GM10248 (cell line): ENCODE measurements at places on chromosomes 12 and 14.

- peak; percentile 4 for DNase-seq
Measured at GRCh38 chr14:87952307-87953094, 40.5 kb downstream of the GALC start.

DNA sequence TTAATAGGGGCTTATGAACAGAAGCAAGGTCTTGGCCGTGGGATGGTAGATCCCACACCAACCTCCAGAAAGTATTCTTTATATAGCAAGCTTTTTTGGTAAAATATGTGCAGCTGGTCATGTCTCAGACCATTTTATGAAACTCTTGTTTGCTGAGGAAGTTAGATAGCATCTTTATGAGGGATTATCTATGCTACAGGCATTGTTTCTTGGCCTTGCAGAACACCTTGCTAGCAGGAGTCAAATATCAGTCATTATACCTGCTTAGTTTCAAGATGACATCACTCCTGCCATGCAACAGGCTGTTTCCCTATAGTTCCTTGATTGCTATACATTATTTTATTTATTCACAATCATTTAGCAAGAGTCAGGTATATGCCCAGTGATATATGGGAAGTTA lies 84.8 kb upstream of the LRFN5 start:
- no peak for DNase-seq

- DNase-seq, result no peak
Measured at GRCh38 chr12:56941299-56942017, 7.2 kb upstream of the SDR9C7 start.

GRCh38 chr12:252636-253035 lies 10.0 kb downstream of the SLC6A13 start:
- DNase-seq, result no peak

- DNase-seq, result no peak
Measured at GRCh38 chr14:94700336-94700735, 69.6 kb downstream of the GSC start.

DNA sequence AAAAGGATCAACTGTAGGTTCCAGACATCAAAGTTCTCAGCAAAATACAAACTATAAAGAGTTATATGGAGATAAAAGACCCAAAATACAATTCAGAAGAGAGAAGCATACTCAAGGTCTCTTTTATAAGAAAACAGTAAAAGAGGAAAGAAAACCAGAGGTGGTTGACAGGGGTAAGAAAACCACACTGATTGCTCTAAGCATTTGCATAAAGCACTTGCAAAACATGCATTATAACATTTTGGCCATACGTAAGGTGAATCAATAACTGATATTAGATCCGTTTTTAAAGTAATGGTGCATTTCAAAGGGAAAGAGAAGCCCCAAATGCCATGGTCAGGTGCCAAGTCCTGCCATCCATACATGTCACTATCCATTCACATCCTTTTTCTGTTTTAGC lies 5.9 kb downstream of the DDHD1 start:
- DNase-seq, result no peak

GRCh38 chr14:93039649-93040315 lies 75.9 kb downstream of the ITPK1 start:
- no peak for DNase-seq

DNA sequence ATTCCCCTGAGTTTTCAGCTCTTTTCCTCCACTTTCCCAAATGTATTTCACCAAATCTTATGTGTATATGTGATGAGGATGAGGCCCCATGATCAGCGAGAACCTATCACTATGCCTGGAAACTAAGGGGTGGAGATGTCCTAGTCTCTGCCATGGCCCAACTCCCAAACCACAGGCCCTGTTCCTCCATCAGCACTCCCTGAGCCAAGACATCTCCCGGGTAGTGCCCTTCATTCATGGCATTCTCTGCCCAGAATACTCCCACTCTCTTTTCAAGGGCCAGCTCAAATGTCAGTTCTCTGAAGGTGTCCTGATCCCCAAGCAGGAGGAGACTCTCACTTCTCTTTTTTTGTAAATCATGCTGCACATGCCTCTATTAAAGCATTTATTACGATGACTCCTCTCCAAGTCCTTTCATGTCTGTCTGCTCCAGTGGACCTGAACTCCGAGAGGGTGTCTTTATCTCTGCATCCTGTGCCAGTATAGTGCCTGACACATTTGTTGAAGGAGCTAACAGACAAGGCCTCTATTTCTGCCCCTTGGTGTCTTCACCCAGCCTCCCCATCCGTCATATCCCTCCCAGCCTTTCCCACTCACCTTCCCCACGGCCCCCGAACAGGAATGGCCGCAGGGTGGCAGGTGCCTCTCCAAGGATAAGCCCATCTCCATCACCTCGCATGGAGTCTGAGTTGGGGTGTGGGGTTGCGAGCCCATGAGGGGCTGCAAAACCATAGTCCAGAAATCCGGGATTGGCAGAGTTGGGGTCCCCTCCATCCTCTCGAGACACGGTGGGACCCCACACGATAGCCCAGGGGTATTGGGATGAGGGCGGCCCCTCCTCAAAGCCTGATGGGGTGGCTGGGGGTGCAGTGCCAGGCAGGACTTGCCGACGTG lies 3.7 kb downstream of the PIANP start:
- peak; percentile 63 for DNase-seq

DNA sequence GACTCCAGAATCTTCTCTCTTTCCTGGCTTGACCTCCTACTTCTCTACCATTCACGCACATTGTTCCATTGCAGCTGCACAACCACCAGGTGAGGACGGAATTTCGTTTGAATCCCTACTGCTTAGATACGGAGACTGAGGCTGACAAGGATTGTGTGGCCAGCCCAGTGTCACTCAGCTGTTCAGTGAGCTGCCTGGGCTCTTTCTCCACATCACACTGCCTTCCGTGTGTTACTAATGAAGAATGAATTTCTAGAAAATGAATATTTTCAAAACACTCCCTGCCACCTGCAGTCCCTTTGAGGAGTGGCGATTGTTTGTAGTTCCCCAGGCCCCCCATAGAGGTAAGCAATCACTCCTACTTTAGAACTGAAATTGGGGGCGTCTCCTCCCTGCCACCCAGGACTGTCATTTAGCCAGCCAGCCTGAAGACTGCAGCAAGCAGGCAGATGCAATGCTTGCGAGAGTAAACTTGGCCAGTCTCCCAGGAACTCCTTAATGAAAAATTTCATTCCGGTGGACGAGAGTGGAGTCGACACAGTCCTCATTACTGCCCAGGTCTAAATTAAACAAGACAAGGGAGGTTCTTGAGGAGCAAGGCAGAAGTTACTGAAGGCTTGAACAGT lies 239.7 kb downstream of the SLC41A2 start:
- DNase-seq, result no peak

GRCh38 chr14:71834284-71835204 lies 97.7 kb upstream of the RGS6 start:
- no peak for DNase-seq

DNA sequence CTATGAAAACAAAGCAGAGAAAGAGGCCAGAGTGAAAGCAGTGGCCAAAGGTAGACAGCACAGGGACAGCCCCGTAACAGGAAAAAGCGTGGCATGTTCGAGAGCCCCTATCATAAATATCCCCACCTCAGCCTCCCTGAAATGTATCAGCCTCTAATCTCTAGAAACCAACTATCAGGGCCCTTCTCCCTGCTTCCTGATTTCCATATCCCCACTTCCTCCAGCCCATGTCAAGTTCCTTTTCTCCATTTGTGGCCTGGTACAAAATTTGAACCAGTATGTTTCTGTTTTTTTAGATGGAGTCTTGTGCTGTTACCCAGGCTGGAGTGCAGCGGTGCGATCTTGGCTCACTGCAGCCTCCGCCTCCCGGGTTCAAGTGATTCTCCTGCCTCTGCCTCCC lies 16.9 kb downstream of the DEPDC4 start:
- DNase-seq, result no peak

GRCh38 chr12:21942377-21942703 lies 1.1 kb upstream of the ABCC9 start:
- DNase-seq, result no peak

DNA sequence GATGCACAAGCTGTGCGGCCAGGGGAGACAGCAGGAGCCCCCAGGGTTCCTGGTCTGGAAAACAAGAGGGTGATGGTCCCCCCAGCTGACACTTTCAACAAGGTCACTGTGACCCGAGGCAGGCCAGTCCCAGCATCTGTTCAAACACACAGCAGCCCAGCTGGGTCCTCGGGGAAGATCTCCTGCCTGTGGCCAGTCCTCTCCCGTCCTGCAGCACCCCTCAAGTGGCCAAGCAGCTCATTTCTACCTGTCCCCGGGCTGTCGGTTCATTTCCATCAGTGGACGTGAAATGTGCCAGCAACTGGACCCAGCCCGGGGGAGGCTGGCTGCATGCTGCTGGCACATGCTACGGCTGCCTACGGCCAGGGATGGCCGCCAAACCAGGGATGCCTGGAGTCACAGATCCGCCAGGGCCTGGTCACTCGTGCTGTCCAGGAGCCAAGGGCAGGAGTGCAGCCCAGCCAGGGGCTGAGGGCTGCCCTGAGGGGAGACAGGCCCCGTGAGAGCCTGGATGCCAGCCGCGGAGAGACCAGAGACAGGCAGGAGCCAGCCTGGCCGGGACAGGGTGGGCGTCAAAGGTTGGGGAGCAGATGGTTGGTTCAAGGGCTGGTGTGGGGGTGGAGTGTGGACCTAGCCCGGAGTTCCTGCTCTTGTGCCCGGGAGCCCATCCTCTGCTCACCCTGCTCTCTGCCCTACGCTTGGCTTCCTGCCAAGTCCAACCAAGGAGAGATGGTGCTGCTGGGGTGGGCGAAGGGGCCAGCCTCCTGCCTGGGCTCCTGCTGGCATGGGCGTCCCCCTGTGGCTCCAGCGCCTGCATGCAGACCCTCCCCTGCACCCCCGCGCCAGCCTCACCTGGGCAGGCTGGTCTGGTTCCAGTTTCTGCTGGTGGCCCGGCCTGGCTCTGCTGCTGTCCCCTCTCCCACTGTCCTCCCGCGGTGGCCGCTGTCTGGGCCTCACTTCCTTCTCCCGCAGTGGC lies 143.8 kb downstream of the ADGRD1 start:
- DNase-seq, result no peak

- peak; percentile 17 for DNase-seq
Measured at GRCh38 chr12:16349131-16349460, 1.7 kb downstream of the MGST1 start.
